ENCODE measurements at places on chromosomes 4 and X. TPM values are rescaled to one million over a fixed set of nuclear protein-coding genes. Genes with fewer than 3 reads are reported as not detected.
A peak's percentile ranks its signal among the peaks of the same experiment; 100 is the strongest.

GRCh38 chr4:7103607-7104365 is 35.9 kb upstream of the GRPEL1 start:
- H3K4me1 ChIP-seq = peaks cover 21% of the 10 kb centered on the region
- peak; percentile 30 for DNase-seq
- no peaks in the 10 kb centered on the region for H3K36me3 ChIP-seq
- no peaks in the 10 kb centered on the region for H3K27me3 ChIP-seq

GRCh38 chr4:188780028-188780427 is 640.8 kb downstream of the TRIML1 start:
- no peaks in the 10 kb centered on the region for H3K4me1 ChIP-seq
- H3K27me3 ChIP-seq = no peaks in the 10 kb centered on the region
- no peak overlapping the region for H3K4me3 ChIP-seq
- no peak for DNase-seq
- H3K36me3 ChIP-seq = no peaks in the 10 kb centered on the region

CENPVL1 gene
- not detected for total RNA-seq

TBX22 gene
- total RNA-seq = not detected

DNA sequence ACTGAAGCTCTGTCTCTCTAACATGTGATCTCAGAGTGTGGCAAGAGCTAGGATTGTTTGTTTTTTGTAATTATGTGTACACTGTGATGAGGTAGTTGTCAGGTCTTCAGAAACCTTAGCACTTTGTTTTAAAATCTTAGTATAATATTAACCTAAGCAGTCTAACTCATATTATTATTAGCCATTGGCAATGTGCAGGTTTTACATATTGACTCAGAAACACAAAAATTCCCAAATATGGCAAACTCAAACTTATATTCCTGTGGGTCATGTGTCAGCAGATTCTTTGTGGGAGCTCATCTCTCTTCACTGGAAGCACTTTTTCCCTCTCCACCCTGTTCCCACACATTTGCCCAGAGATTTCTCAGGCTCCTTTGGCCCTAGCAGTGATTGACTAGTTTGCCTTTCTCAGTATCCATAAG is 8.2 kb upstream of the PWWP3B start:
- DNase-seq = no peak
- no peaks in the 10 kb centered on the region for H3K36me3 ChIP-seq
- no peak overlapping the region for H3K27ac ChIP-seq
- H3K4me3 ChIP-seq = no peak overlapping the region
- no peaks in the 10 kb centered on the region for H3K27me3 ChIP-seq
- no peaks in the 10 kb centered on the region for H3K4me1 ChIP-seq

DNA sequence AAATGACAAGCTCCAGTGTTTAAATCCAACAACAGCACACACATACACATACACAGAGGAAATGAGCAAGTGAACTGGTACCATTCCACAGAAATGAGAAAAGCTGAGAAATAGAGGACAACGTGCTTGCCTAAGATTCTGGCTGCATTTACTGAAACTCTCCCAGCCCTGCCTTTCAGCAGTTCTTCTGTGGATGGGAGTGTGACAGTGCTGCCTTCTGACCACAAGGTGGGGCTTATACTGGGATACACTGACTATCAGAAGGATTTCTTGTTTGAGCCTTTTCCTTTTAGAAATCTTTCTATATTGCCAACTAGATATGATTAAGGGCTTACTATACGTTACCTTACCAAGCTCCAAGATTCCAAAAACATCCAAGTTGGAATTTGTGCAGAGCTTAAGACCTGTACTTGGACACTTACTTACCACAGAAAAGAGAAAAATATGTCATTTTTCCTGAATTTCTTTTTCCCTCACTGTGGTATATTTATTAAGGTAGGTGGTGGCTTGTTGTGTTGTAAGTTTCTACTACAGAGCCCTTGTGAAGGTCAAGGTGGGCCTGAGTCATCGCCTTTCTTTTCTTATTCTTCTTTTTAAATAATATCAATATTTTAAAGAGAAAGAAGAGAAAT is 10.7 kb upstream of the CXCL8 start:
- H3K36me3 ChIP-seq = no peaks in the 10 kb centered on the region
- no peak for DNase-seq
- no peak overlapping the region for H3K4me3 ChIP-seq
- H3K27me3 ChIP-seq = no peaks in the 10 kb centered on the region

DNA sequence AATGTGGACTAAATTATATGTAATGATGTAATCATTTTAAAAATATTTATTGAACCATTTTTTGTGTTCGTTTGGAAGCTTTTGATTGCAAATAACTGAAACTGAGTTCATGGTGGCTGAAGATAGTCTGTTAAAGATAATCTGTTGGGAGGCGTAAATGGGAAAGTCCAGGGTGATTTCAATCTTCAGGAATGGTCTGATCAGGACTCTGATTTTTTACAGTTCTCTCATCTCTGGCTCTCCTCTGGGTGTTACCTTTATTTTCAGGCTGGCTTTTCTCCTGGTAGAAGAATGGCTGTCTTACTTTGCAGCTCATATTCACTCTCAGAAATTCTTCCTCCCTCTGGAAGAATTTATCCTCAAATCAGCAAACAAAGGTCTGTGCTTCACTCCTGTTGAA is 199.0 kb upstream of the LEF1 start:
- DNase-seq = no peak
- H3K27ac ChIP-seq = no peak overlapping the region
- H3K4me3 ChIP-seq = no peak overlapping the region
- no peaks in the 10 kb centered on the region for H3K27me3 ChIP-seq

DNA sequence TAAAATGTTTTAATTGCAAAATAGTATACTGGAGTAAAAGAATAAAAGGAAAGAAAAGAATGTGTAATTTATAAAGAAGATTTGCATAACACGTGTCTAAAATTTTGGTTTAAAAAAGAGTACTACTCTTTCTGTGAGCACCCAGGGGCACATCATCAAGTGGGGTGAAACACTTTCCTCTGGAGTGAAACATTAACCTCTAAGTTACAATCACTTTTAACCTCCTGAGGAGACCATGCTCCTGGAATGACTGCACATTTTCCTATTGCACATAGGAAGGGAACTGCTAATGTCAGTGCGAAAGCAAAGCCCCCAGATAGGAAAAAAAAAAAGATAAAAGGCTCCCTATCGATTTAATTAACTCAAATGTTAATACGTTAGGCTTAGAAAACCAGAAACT is 13.3 kb downstream of the VEGFC start:
- no peaks in the 10 kb centered on the region for H3K4me1 ChIP-seq
- H3K27ac ChIP-seq = no peak overlapping the region
- no peaks in the 10 kb centered on the region for H3K27me3 ChIP-seq
- H3K36me3 ChIP-seq = no peaks in the 10 kb centered on the region
- H3K4me3 ChIP-seq = no peak overlapping the region
- no peak for DNase-seq

SSX2B gene
- total RNA-seq = not detected

DNA sequence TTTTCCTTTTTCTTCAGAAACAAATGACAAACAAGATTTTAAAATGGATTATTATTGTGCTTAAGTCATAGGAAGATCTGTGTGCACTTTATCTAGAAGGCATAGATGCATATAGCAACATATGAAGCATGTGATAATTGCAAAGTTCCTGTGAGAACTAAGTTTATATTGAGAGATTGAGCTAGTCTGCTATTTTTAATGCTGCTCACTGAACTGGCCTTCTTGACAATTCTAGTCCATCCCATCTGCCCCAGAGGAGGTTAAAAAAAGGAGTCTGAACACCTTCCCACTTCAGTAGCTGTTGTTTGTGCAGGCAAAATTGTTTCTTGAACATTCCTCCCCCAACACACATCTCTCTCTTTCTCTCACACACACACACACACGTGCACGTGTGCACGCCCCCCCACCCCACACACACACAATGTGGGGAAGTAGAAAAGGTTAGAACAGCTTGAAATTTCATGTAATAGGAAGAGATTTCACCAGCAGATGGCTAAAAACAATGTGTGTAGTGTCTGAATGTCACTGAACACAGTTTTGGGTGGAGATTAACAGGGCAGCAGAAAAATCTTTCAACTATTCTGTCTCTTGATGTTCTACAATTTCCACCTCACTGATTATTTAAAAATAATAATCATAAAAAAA is 108.0 kb downstream of the GPM6A start:
- H3K27me3 ChIP-seq = no peaks in the 10 kb centered on the region
- DNase-seq = no peak
- no peaks in the 10 kb centered on the region for H3K36me3 ChIP-seq
- H3K4me3 ChIP-seq = no peak overlapping the region
- H3K4me1 ChIP-seq = no peaks in the 10 kb centered on the region

DNA sequence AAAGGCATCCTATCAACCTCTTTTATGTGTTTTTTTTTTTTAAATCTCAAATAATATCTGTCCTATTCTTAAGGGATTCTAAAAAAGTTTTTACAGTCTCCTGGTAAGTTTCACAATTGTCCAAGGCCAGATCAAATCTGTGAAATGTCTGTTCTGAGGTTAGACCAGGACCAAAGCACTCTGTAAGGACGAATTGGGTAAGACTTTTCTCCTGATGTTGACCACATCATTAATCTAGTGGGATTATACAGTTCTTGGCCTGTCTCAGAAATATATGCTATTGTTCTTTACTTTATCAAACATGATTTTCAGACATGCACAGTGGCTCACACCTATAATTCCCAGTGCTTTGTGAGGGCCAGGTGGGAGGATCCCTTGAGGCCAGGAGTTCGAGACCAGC is 45.8 kb upstream of the TMEM131L start:
- H3K27me3 ChIP-seq = no peaks in the 10 kb centered on the region
- no peaks in the 10 kb centered on the region for H3K36me3 ChIP-seq
- peaks cover 11% of the 10 kb centered on the region for H3K4me1 ChIP-seq

- DNase-seq = no peak
- H3K27ac ChIP-seq = peak overlapping the region; percentile 96
- peak overlapping the region; percentile 76 for H3K4me3 ChIP-seq
These were observed 533 bp upstream of the SYAP1 start for GRCh38 chrX:16718824-16719333.

SLC9A6 gene
- total RNA-seq = 14.5 TPM

SOWAHB gene
- not detected for total RNA-seq

- H3K4me3 ChIP-seq = no peak overlapping the region
- no peaks in the 10 kb centered on the region for H3K27me3 ChIP-seq
- DNase-seq = no peak
- no peak overlapping the region for H3K27ac ChIP-seq
These were observed 2.5 kb downstream of the HTT-AS start for GRCh38 chr4:3071811-3072210.

S100P gene
- not detected for total RNA-seq

- peaks cover 6% of the 10 kb centered on the region for H3K4me1 ChIP-seq
- no peaks in the 10 kb centered on the region for H3K27me3 ChIP-seq
- H3K27ac ChIP-seq = no peak overlapping the region
- H3K4me3 ChIP-seq = no peak overlapping the region
These were observed 50.4 kb upstream of the RPA4 start for GRCh38 chrX:96833333-96833732.

- H3K27me3 ChIP-seq = no peaks in the 10 kb centered on the region
- no peak overlapping the region for H3K27ac ChIP-seq
- no peak overlapping the region for H3K4me3 ChIP-seq
- DNase-seq = no peak
These were observed 480.2 kb downstream of the SMARCA1 start for GRCh38 chrX:129043138-129043537.

DNA sequence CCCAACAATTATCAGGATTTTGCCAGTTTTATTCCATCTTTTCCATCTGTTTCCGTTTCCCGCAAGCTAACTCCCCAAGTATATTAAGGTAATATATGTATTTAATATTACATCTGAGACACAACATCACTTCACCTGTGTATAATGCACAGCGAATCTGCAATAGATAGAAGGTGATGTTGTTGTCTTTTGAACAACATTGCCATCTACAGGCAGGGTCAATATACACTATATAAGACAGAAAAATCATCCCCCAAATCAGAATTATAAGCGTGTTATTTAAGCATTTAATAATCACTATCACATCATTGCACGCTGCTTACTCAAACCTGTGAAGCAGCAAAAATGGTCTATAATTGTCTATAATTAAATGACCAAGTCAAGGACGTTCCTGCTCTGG is 1115.5 kb downstream of the NLGN4X start:
- no peaks in the 10 kb centered on the region for H3K4me1 ChIP-seq
- H3K36me3 ChIP-seq = no peaks in the 10 kb centered on the region
- H3K27me3 ChIP-seq = no peaks in the 10 kb centered on the region
- H3K27ac ChIP-seq = no peak overlapping the region

TLL1 gene
- total RNA-seq = not detected

SMIM10 gene
- total RNA-seq = 0.37 TPM

DNA sequence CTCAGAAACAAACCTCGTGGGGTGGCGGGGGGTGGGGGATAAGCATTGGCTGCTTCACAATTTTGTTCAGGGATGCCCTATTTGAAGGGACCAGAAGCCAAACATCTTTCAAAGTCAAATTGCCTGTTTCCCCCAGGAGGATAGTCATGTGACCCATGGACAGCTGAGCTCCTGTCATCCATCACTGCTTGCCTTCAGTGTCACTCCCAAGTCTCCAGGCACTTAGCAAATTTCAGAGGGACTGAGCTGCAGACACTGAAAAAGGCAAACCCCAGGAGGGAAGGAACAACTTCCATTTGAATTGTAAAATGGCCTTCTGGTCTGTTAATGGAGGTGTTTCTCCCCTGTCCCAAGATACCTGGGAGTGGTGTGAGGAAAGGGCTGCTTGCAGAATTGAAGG is 73.4 kb downstream of the FRMPD3 start:
- H3K4me3 ChIP-seq = no peak overlapping the region
- no peaks in the 10 kb centered on the region for H3K27me3 ChIP-seq
- H3K27ac ChIP-seq = no peak overlapping the region
- no peaks in the 10 kb centered on the region for H3K4me1 ChIP-seq

Measured in B cell (primary cell).